Activated T-cell treated with anti-CD3 and anti-CD28 coated beads, Interleukin-2, amount 50 U/mL, for 48 hours (primary cell): ENCODE measurements at places on chromosomes 1 and 21.
A peak's percentile ranks its signal among the peaks of the same experiment; 100 is the strongest.

- no peak for DNase-seq
Observed at GRCh38 chr1:240173836-240174235, 82.2 kb downstream of the FMN2 start.

DNA sequence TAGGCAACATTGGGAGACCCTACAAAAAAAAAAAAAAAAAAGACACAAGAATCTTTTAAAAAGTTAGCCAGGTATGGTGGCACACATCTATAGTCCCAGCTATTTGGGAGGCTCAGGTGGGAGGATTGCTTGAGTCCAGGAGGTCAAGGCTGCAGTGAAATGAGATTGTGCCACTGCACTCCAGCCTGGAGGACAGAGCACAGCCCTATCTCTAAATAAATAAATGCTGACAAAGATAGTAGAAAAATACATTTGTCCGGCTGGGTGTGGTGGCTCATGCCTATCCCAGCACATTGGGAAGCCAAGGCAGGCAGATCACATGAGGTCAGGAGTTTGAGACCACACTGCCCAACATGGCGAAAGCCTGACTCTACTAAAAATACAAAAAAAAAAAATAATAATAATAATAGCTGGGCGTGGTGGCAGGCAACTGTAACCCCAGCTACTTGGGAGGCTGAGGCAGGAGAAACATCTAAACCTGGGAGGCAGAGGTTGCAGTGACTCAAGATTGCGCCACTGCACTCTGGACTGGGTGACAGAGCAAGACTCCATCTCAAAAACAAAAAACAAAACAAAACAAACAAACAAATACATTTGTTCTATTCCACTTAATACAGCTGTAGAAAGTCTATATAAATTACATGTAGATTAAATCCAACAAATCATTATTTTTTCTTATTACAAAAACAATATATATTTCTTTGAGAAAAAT, 48.5 kb downstream of the PHACTR4 start:
- DNase-seq = no peak

GRCh38 chr1:29984862-29985605, 738.4 kb downstream of the MATN1 start:
- DNase-seq = no peak

- DNase-seq = no peak
Observed at GRCh38 chr1:202952818-202953217, 5.3 kb downstream of the ADIPOR1 start.

DNA sequence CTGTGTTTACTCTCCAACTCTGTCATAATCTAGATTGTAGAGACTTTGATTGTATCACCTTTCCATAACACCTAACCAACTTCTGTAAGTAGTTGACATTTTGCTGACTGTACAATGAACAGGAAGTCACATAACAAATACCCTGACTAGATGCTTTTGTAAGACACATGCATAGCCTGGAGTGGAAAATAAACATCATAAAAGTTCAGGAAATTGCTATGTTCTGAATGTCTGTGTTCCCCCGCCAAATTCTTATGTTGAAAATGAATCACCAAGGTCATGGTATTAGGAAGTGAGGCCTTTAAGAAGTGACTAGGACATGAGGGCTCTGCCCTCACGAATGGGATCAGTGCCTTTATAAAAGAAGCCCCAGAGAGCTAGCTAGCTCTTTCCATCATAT, 40.4 kb upstream of the ZSWIM5 start:
- no peak for DNase-seq

- no peak for DNase-seq
Observed at GRCh38 chr1:97088391-97088790, 366.8 kb downstream of the PTBP2 start.

DNA sequence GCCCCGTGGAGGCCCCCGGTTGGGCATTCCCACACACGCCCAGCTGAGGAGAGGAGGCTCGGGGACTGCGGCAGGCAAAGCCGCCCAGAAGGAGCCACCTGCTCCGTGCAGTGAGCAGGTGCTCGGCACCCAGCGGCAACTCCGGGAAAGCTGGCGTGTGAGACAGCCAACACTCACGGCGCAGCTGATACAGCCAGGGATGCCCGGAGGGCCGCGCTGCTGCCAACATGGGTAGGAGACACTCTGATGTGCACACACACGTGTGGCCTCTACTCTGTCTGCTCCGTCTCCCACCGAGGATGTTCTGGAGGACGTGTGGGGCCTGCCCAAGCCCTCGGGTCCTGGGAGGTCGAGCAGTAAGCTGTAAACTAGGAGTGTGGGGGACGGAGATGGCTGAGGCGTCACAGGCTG, 12.9 kb downstream of the MORN1 start:
- no peak for DNase-seq

- no peak for DNase-seq
Observed at GRCh38 chr1:94329986-94330385, 88.2 kb upstream of the ABCD3 start.

GRCh38 chr1:91345395-91346005, 59.1 kb downstream of the HFM1 start:
- no peak for DNase-seq

DNA sequence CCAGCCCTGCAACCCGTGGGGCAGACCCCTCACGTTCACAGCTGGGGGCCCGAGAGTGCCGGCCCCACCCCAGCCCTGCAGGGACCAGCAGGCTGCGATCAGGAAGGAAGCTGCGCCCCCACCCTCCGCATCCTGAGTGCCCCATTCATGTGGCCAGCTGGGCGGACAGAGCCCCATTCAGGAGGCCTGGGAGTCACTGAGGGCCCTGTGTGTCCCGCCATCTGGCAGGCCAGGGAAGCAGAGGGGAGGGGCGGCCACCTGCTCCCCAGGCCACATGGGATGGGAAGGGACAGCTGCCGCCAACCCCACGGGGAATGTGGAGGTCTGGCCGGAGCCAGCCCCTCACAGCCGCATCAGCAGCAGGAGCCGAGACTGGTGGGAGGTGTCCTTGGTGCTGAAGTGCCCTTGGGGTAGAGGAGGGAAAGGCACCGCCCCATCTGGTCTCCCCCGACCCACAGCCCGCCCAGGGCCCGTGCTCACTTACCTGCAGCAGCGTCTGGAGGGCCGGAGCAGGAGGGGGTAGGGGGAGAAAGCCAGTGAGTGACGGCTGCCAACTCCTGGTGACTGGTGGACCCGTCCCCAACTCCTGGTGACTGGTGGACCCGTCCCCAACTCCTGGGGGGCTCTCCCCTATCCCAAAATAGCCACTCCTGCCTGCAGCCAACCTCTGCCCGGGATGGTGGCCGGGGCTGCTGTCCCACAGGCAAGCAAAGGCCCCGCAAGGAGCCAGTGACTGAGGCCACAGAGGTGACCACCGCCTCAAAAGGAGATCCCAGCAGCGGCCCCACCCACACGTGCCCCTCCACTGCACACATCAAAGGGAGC, 8.7 kb downstream of the ACAP3 start:
- DNase-seq = no peak

- no peak for DNase-seq
Observed at GRCh38 chr1:179369751-179370341, 4.1 kb downstream of the AXDND1 start.

GRCh38 chr1:197619008-197619640, 156.2 kb downstream of the DENND1B start:
- DNase-seq = no peak

GRCh38 chr1:109668123-109668775, 392 bp downstream of the GSTM2 start:
- DNase-seq = peak; percentile 25

GRCh38 chr1:94648225-94649007, 106.9 kb upstream of the F3 start:
- no peak for DNase-seq

DNA sequence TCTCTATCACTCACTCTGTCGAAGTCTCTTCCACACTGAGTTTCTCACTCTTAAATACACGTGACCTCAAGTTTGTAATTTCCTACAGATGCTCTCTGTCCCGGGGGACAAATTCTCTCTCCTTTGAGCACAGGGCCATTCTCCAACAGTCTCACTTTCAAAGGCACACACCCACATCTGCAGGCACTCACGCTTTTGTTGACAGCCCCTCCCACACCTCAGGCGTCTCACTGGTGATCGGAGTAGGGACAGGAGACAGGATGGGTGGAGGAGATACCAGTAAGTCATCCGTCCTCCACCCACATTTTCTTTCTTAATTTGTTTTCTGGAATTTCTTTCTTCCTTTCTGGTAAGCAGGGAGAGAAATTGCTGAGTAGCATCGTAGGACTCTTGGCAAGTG, 40.6 kb upstream of the GREM2 start:
- DNase-seq = no peak

DNA sequence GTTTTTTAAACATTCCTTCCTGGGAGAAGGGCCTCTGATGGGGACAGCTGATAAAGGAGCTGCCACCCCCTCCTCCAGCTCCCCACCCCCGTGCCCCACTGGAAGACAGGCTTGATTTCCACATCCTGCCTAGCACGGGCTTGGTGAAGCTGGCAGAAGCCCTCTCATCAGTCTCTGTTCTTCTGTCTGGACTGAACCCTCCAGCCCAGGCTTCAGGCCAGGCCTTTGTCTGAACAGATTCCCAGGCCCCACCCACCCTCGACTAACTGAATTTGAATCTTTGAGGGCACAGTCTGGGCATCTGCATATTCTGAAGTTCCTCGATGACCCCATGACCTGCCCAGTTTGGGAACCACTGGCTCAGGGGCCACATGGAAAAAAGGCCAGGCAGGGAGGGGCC, 75.3 kb downstream of the CD58 start:
- DNase-seq = no peak

DNA sequence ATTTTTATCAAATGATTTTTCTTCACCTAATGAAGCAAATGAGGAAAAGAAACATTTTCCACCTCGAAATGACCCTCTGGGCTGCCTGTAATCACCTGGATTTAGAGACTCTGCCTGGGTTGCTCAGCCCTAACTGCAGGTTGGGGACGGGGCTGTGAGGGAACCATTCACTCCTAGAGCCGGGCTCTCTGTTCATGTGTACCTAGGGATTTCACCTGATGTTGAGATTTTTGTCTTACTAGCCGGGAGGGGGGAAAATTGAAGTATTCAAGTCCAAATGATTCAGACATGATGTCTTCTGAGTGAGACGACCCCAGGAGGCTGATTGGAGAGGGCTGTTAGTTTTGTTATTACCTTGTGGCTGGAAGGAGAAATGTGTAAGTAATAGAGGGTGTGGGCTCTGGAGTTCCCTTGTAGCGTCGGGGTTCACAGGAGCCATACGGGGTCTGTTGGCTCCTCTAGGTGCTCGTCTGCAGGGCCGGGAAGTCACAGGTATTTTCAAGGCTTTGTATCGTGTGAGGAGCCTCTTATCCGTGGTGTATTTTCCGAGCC, 42.3 kb upstream of the PWP2 start:
- DNase-seq = peak; percentile 37

- no peak for DNase-seq
Observed at GRCh38 chr1:116252785-116253184, 120.3 kb upstream of the ATP1A1 start.

DNA sequence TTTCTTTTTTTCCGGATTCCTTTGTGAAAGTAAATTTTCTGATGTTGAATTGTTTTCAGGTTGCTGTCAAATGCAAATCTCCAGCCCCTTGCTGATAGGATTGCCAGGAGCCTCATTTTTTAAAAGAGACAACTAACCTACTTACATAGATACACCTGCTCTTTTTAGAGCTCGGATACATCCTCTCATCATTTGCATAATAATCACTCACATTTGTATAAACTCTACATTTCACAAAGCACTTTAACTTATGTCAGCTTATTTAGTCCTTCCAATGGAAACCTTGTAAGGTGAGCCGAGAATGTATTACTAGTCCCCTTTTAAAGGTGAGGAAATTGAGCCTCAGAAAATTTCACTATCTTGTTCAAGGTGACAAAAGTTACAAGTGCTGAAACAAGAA, 84.8 kb downstream of the KCTD3 start:
- no peak for DNase-seq

DNA sequence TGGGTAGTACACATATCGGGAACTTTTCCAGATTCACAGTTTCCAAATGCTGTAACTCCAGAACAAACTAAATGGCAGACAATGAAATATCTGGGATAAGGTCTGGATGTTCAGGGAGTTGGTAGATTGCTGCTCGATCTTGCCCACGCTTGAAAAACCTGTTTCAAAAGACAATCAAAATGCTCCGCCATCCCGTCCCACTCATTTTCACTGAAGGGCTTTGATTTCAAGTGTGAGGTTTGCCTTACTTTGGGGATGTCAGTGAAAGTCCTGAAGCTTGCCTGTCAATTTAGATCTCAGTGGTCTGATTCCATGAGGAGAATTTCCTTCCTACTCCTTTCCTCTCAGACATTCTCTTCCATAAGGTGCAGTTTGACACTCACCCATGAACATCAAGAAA, 236.3 kb upstream of the KCNK2 start:
- no peak for DNase-seq

- no peak for DNase-seq
Observed at GRCh38 chr1:214946615-214947014, 135.9 kb upstream of the KCNK2 start.

- no peak for DNase-seq
Observed at GRCh38 chr1:225484657-225485214, 56.9 kb upstream of the LBR start.

GRCh38 chr21:32096411-32096810, 182.4 kb downstream of the MIS18A start:
- peak; percentile 26 for DNase-seq

- DNase-seq = no peak
Observed at GRCh38 chr21:41983229-41983628, 26.9 kb downstream of the ZBTB21 start.

DNA sequence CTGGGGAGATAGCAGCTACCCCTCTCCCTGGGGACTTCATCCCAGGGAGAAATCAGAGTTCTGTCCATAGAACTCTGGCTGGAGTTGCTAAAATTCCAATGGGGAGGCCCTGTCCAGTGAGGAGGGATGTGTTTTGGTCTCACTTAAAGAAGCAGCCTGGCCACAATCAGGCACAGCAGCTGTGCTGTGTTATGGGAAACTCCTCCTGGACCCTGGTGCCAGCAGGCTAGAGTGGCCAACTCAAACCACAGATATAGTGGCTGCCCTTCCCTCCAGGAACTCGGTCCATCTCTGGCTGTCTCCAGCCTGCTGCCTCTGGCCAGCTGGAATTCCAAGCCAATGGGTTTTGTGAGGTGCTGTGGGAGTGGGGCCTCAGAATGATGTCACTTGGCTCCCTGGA, 37.4 kb upstream of the SAMD11 start:
- no peak for DNase-seq

DNA sequence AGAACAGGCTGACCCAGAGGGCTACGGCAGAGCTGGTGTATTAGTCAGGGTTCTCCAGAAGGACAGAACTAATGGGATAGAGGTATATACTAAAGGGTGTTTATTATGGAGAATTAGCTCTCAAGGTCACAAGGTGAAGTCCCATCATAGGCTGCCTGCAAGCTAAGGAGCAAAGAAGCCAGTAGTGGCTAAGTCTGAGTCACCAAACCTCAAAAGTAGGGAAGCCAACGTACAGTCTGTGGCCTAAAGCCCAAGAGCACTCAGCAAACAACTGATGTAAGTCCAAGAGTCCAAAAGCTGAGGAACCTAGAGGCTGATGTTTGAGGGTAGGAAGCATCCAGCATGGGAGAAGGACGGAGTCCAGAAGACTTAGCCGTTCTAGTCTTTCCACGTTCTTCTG, 179.2 kb downstream of the BACH1 start:
- DNase-seq = no peak

GRCh38 chr1:185376288-185376687, 59.2 kb upstream of the IVNS1ABP start:
- DNase-seq = no peak

GRCh38 chr1:111653709-111654108, 34.1 kb downstream of the RAP1A start:
- no peak for DNase-seq

GRCh38 chr1:8674481-8674880, 143.0 kb downstream of the RERE start:
- no peak for DNase-seq

GRCh38 chr1:210446479-210446878, 117.8 kb downstream of the HHAT start:
- peak; percentile 90 for DNase-seq
